NCI-H2171 treated with DMSO at 0.1 percent for 48 hours (cell line): ENCODE measurements at places on chromosomes 7 and 10.

DNA sequence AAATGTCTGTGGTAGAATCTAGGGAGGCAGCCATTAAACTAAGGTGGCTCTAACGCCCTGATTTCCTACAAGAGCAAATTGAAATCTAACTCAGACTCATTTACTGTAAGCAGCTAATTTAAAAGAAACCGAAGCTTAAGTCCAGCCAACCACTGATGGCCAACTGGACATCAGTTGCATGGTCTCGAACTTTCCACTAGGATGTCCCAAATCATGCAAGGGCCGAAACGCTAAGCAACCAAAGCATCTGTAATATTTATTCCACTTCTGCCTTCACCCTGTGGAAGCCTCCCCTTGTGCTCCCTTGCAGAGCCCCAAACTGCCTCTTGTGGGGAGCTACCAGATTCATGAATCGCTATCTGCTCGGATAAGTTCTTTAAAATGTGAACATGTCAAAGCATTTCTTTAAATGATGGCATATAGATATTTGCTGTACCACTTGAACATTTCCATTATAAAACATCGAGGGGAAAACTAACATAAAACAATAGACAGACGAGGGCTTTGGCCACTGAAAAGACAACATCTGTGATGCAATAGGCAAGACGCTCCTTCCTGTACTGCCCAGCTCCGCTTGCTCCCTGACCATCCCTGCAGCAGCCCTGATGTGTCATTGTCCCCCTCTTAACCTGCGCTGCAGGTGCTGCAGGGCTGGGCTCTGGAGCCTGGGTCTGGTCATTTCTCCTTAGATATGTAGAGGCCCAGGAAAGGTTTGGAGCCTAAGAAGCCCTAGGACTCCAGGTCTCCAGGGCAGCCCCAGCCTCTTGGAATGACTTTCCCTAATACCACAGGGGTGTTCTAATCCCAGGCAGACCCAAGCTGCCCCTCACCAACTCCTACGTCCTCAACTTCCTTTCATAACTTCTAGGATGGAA lies 2.9 kb upstream of the RBP3 start:
- no peak for DNase-seq

DNA sequence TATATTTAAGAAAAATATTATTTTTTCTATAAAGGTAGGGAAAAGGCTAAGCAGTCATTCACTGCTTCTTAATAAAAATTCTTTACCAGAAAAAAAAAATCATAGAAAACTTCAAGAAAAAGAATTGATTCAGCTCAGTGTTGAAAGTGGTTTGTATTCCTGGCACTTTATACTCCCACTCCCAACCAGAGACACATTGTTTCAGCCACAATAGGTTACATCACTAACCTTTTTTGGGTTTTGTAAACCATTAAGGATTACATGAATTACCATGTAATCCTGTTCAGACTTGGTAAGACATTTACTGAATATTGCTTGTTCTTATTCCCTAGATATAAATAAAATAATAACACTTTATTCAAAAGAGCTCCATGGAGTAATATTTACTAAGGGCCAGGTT lies 46.6 kb downstream of the MINPP1 start:
- DNase-seq = no peak

- DNase-seq = no peak
Observed at GRCh38 chr10:116307455-116307854, 16.8 kb upstream of the CCDC172 start.

GRCh38 chr7:1981878-1982230 lies 250.9 kb downstream of the MAD1L1 start:
- no peak for DNase-seq

- no peak for DNase-seq
Observed at GRCh38 chr10:125962200-125962599, 65.8 kb downstream of the FANK1 start.

- DNase-seq = no peak
Observed at GRCh38 chr10:12687996-12688395, 313.5 kb downstream of the CCDC3 start.

DNA sequence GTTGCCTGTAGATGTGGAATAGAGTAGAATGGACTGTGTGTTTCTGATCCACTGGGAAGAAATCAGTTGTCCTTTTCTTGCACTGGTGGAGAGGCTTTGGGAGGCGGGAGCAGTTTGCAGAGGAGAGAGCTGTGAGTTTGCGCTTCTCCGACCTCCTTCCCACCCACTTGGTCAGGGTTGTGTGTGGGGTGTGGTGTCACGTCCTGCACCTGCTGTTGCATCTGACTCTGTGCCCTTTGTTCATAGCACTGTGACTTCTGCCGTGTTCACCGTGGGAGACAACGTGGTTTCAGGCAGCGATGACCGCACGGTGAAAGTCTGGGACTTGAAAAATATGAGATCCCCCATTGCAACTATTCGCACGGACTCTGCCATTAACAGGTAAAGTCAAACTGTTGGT lies 67.8 kb downstream of the WDR37 start:
- DNase-seq = no peak

DNA sequence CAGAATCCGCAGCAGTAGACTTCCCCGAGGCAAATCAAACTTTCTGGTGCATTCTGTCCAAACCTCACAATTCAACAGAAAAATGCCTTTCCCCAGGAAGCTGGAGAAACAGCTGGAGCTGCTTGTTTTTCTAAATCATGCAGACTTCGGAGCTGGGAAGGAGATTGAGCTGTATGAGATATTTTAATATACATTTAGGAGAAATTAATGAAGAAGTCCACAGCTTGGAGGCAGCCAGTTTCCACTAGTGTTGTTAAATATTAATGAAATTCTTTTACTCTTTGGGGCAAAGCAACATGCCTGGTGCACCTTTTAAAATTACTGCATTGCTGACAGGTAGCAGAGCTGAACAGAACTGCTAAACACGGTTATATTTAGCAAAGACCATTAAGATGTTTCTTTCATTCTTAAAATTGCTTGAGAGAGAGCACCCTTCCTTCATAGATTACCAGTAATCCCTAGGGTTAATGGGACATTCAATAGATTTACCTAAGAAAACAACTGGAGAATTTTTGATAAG lies 566.4 kb downstream of the SORCS3 start:
- DNase-seq = no peak

DNA sequence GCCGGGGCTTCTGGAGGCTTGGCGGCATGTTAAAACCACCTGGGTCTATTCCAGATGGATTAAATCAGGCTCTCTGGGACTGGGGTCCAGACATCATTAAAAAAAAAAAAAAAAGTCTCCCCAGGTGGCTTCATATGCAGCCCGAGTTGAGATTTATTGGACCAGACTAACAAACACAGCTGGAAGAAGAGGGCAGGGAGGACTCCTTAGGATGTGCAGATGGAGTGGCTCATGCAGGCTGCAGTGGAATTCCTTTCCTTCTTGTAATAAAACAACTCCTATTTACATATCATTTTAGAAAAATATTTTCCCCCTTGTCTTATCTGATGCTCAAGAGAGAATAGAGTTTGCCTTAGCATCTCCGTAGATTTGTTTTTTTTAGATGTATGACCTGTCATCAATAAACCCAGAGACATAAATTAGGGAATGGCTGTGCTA lies 238.1 kb downstream of the CAMK1D start:
- peak; percentile 82 for DNase-seq

DNA sequence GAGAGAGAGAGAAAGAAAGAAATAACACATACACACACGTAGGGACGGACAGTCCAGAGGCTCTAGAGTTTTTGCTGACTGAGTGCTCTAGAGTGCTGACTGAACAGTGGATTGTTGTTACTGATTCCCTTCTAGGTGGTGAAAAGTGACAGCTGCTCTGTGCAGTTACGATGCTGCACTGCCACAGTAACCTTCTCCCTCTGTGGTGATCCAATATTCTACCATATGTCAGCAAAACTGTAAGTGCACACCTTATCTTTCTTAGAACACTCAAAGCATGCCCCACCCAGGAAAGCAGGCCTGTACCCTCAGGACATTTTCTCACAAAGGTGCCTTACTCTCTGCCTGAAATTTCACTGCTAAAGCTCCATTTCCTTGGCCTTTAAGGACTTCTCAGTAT lies 1023.5 kb downstream of the TYW1 start:
- peak; percentile 90 for DNase-seq

DNA sequence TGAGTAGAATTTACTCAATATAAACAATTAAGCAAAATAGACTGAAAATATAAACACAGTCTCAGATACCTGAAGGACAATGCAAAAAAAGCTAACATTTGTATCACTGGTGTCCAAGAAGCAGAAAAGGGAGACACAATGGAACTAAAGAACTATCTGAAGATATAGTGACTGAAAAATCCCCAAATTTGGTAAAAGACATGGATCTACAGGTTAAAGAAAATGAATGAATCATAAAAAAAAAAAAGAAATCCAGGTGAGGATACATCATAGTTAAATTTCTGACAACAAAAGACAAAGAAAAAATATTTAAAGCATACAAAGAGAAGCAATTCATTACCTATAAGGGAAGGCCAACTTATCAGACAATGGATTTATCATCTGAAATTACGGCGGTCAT lies 114.7 kb upstream of the PPP1R3A start:
- DNase-seq = no peak

- no peak for DNase-seq
Observed at GRCh38 chr10:132595854-132596253, 58.3 kb downstream of the INPP5A start.

DNA sequence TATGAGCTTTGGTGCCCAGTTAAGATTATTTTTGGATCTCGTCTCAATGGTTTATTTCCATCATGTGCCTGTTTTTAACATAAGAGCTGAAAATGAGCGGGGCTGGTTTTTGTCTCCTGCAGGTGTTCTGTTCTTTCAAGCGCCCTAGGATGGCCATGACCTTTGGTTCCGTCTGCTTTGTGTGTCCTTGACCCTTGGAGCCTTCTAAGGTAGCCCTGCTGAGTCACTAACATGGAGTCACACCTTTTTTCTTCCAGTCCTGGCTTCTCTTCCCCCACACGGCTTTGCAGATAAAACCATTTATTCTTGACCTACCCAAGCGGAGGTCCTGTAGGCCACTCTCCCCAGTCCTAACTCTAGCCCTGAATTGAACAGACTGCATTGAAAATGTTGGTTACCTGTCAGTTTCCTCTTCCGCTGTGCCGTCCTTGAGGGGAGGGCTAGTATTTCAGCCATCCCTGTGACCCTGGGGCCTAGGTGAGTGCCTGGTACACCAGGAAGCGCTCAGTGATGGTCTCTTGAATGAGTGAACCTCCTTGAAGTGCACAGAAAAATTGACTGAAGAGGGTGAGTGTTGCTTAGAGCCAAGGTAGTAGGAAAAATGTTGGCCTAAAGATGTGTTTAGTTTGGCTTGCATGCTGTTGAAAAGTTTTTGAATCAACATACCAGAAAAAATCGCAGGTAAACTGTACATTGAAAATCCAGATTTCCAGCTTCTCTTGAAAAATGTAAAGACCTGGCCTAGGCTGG lies 48.0 kb downstream of the CAMK1D start:
- no peak for DNase-seq

DNA sequence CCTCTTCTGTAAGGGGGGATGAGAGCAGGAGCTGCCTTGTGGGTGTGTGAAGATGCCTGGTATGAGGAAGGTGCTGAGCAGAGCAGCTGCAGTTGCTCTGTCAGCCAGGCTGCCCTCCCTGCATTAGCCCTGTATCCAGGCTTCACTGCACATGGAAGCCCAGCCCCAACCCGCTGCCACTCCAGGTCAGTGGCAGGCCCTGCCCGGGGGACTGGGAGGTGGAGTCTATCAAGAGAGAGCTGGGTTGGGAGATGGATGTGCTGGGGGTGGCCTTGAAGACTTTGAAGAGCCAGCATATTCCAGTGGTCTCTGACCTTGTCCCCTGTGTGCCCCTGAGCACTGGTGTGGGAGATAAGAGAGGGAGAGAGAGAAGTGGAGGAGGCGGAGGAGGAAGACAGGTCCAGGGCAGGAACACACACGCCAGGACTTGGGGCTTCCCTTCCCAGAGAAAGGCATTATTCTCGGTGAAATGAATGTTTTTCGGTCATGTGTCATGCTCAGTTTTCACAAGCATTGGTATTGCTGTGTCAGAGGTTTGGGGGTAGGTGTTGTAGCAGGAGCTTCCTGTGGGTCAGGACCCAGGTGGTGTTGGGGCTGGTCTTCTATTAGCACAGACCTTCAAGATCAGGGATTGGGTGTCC lies 2.6 kb downstream of the PPIF start:
- no peak for DNase-seq

DNA sequence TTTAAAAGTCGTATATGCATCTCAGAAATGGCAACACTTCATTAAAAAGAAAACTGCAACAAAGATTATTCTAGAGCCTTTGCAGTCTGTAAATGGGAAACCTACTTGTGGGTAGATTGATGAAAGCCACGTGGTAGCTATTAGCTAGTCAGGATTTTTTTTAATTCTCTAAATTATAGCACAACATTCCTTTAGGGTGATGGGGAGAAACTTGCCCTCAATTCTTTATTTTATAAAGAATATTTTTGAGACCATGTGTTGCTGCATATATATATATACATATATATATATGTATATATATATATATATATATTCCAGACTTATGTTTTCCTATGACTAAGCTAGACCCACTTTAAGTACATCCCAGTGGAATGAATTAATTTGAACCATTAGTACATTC lies 118.0 kb downstream of the PPP1R3A start:
- no peak for DNase-seq

GRCh38 chr10:29635711-29636144 lies 957 bp upstream of the SVIL start:
- DNase-seq = no peak

DNA sequence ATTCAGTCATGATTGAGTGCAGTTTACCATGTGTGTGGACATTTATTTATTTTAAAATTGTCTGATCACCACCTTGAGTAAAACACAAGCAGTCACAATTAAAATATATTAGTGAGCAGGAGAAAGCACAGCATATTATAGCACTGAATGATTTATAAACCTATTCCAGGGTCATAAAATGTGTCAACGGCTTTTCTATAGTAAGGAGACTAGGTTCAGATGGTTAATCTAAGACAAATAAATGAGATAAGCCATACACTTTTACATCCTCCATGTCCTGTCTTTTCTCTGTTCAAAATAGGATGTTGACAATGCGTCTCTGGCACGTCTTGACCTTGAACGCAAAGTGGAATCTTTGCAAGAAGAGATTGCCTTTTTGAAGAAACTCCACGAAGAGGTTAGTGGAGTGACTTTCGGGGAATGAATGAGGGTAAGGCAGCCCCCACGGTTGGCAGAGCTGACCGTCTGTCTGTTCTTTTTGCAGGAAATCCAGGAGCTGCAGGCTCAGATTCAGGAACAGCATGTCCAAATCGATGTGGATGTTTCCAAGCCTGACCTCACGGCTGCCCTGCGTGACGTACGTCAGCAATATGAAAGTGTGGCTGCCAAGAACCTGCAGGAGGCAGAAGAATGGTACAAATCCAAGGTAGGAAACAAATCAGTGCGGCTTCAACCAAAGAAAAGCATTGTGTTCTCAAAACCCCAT lies 5.4 kb downstream of the VIM start:
- no peak for DNase-seq
